Effector memory CD4-positive, alpha-beta T cell (primary cell): ENCODE measurements at places on chromosomes 1 and 21.

GRCh38 chr21:33899199-33899598 lies 16.4 kb downstream of the ATP5PO start:
- DNase-seq: no peak

DNA sequence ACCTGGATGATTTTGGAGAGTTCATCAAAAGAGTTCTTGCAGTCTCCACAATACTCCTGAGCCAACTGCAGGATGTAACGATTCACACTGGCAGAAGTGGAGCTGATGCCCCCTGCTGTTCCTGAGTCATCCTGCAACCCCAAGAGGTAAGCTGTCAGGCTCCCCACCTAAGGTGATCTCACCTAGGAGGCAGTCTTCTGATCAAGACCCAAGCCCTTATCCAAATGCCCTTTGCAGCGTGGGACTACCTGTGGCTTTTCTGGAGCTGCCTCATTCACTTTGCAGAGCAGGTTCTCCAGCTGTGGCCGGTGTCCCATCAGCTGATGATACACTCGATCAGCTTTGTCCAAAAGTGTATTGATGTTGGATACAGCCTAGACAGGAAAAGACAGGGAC lies 96.4 kb downstream of the UBR4 start:
- no peak for DNase-seq

GRCh38 chr1:36882536-36883285 lies 151.6 kb downstream of the GRIK3 start:
- no peak for DNase-seq

GRCh38 chr1:226609836-226610455 lies 61.4 kb downstream of the STUM start:
- no peak for DNase-seq

DNA sequence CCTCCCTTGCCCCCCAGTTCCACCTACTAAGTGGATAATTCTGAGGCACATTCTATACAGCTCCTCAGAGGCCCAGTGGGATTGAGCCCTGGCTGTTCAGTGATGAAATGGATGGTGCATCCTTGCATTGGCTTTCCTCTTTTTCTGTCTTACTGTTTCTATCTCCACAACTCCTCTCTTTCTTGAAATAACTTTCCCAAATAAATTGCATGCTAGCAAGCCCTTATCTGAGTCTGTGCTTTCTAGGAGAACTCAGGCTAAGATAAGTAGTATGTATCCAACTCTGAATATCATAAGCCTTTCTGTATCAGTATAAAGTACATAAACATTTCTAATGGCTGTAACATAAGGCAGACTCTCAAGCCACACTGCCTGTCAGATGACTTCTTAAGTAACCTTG lies 603.8 kb upstream of the USP24 start:
- no peak for DNase-seq

DNA sequence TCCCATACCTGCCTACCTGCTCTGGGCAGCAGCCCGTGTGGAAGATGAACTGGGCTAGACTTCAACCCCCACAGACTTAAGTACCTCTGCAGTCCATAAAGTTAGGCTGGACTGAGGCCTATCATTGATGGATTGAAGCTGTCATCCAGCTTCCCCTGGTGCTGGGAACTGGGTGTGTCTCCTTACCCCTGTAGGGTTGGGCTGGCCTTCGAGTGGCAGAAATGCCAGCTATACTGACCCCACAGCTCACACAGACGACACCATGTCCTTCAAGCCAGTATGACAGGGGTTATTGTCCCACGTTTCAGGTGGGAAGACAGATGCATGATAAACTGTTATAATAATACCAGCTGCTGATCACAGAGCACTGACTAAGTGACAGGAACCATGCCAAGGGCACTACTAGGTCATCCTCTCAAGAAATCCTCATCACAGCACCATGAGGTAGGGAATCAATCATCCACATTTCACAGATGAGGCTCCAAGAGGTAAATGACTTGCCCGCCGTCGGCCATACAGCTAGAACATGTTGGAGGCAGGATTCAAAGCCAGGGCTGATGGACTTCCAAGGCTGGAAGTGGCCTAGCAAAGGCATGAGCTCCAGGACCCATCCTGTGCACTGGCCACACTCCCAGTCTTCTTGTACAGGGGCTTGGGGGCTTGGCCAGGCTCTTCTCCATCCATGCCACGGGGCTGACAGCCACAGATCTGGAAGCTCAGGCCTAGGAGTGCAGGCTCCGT lies at the start of gene BEST4:
BEST4 (minus strand) TSS at position 51 of the 741 bp plus-strand sequence. CDS start 465 bp downstream, outside the sequence.
- DNase-seq: no peak
